Renal cortex interstitium (tissue), 15 donors: ENCODE measurements at places on chromosomes 1 and 21.

DNA sequence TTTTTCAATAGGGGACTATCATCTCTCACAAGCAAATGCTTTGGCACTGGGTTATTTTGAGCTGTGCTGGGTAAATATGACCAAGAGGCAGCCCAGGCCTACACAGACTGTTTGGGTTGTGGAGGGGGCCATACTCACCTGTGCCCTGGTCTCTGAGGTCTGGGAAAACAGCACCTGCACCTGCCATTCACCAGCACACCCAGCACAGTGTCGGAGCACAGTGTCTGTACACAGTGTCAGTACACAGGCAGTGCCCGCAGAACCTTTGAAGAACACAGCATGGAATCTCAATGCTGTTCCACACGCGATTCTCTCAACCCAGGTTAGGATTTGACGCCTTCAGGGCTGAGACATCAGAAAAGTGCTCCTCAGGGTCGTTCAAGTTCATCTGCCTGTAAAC is 35.0 kb upstream of the FAM89A start:
- DNase-seq, result no peak

- DNase-seq, result no peak
Measured at GRCh38 chr1:12165342-12165741, 1.4 kb upstream of the TNFRSF1B start.

- no peak for DNase-seq
Measured at GRCh38 chr1:48026701-48027532, 29.7 kb upstream of the TRABD2B start.

- DNase-seq, result no peak
Measured at GRCh38 chr1:117181630-117182041, 29.1 kb downstream of the VTCN1 start.

GRCh38 chr1:31754397-31754796 is 9.7 kb downstream of the ADGRB2 start:
- no peak for DNase-seq

DNA sequence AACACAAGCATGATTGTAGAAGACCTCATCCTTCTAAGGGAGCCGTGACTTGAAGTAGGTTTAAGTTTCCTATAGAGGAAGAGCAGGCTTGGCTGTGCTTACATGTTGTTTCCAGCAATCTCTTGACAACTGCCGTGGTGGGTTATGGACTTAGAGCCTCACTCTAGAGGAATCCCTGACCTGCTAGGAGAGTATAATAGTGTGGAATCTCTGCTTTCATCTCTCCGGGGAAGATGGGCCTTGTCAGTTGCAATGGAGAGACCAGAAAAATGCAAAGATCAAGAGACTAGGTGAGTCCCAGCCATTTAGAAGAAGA is 137.6 kb downstream of the MIS18A start:
- DNase-seq, result no peak

DNA sequence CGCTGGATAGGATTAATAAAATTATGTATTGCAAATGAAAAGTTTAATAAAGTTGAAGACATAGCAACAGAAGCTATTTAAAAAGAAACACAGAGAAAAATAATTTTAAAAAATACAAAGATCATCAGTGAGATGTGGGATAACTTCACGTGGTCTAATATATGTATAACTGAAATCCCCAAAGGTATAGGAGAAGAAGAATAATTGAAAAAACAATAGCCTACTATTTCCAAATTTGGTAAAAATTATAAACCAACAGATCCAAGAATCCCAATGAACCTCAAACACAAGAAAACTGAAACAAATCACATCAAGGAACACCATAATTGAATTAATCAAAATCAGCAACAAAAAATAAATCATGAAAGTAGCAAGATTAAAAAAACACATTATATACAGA is 44.9 kb downstream of the GREM2 start:
- no peak for DNase-seq

DNA sequence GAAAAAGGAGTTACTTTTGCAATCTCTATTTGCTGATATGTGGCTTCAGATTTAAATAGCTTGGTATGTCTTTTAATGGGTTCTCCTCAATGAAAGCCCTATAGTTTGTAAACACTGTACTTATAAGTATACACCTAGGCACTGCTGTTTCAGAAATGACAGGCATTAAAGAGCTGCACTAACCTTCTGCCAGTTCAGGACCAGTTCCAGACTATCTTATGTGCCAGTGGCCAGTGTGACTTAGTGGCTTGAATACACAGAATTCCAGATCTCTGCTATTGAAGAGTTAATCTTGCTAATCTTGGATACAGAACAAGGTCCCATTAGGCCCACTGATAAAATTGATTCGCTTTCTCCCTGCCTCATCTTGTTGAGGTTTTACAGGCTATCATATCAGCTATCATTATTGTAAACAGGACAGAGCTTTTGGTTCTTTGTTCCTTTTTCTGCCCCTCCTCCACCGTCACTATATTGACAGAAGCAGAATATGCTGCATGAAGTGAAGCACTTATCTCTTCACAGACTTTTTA is 337.5 kb downstream of the LRRIQ3 start:
- DNase-seq, result no peak

DNA sequence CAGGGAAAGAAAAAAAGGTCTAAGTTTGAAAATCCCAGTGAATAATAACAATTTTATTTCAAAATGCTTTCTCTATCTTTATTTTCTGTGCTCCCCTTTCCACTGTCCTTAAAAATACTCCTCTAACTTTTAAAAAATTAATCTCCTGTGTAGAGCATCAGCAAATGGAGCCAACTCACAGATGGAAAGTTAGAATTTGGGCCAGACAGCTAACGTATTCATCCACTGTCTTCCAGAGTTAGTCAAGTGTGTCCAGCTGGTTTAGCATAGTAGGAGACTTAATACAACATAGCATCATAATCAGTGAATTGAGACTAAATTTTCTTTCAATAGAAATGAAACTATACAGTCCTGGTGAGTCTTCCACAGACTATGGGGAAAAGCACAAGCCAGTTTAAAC is 419.0 kb upstream of the LRRC7 start:
- DNase-seq, result no peak
